ENCODE measurements at places on chromosomes 2 and 18. TPM values are rescaled to one million over a fixed set of nuclear protein-coding genes. Genes with fewer than 3 reads are reported as not detected.

GRCh38 chr18:37975446-37975845, 409.8 kb upstream of the CELF4 start:
- DNase-seq = no peak

The FOXD4L1 gene
- total RNA-seq = not detected

- DNase-seq = no peak
Measured at GRCh38 chr2:98334439-98335078, 11.7 kb upstream of the CNGA3 start.

DNA sequence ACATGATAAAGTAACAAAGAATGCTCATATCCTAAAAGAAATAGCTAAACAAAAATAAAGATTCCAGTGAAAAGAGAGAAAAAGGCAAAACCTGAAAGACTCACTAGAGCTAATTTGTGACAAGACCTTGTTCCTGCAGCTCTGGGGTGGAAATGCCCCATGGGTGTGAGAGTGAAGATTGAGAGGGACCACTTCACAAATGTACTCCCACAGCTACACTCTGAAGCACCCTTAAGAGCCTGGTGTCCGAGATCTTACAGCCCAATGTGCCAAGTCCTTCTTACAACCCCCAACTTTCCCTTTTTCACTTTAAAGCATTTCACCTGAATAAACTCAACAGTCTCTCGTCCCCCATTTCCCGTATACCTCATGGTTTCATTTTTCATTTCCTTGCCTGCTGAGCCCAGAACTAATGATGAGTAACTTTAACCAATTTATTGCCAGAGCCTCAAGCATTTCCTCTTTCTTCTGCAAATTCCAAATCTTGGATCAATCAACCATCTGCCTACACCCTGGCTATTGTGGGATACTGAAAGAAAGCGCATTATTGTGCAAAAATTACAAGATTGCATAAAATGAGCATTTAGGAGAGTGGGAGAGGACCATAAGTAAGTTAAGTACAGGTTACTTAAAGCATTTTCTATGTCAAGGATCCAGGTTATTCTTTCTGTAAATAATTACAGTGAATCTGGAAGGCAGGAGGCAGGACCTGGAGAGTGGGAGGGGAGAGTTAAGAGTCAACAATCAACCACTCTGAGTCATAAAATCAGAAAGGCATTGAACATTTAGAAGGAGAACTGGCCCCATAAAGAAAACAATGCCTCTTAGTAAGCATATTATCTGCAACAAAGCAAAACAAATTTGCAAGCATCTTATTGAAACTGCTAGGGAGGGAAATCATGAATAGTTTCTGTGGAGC, 804.4 kb upstream of the CELF4 start:
- no peak for DNase-seq

The PFN4 gene
- total RNA-seq = 1.0 TPM

DNA sequence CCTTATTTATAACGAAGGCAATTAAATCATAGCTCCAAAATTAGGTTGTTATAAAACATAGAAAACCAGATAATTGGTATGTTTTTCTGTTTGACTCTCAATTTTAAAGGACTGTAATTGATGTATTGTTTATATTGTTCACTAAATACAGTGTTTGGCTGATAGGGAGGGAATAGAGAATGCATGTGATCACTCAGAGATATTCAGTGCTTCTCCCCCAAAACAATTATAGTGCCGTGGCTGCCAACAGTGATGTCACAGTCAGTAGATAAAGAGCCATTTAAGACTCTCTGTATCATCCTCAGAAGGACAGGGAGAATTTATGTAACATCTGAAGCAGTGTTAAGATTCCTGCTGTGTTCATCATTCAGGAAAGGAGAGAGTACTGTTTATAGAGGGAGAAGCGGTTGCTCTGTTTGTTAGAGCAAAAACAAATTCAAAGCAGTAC, 69.6 kb downstream of the PHLPP1 start:
- no peak for DNase-seq

The DSG2 gene
- total RNA-seq = 34.4 TPM

DNA sequence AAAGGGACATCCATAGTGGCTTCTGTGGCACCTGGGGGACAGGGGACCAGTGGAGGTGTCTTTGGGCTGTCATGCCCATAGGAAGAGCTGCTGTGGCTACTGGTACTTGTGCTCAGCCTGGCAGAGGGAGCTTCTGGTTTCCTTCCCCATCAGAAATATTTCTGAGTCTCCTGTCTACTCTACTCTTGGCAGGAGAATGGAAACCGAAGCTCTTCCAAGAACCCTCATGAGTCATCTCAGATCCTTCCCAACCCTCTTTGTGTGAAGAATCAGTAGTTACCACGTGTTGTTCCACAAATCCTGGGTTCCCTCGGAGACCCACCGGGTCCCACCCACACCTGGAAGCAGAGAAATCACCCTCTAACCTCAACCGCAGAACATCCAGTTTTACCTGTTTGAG, 234.9 kb downstream of the FHOD3 start:
- DNase-seq = no peak

GRCh38 chr2:16871411-16871810, 205.8 kb upstream of the CYRIA start:
- no peak for DNase-seq

The TRIM43 gene
- total RNA-seq = not detected

The RTKN gene
- 18.5 TPM for total RNA-seq

DNA sequence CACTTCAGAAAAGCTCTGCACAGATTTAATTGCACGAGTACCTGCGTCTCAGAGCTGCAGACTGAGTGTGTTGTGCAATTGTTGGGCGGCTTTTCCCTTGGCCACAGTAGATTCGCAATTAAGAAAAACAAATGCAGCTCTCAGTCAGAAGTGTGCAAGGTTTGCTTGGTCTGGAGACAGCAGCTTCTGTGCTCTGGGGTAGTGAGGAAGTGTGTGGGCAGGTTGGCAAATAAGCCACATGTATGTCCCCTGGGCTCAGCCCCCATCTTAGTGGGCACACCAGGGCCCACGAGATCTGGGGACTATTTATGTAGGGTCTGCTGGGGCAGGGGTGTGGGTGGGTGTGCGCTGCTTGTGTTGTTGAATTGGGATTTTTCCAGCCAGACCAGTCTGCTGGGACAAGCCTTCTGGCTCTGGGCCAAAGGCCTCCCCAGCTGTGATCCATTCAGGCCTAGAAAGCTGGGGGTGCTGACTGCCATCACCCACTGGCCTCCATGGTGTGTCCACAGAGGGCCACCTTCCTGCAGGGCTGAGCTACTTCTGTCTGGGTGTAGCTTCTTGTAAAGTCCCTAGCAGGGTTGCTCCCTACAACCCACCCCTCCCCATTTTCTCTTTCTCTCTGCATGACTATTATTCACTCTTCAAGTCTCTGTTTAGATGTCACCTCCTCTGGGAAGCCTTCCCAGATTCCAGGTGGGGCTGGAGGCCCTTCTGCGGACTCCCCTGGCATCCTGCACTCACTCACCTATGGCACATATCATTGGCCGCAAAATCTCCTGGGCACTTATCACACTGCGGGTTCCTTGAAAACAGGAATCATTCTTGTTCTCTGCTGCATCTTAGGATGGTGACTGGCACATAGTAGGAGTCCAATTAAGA, 67.8 kb downstream of the ODC1 start:
- DNase-seq = no peak

DNA sequence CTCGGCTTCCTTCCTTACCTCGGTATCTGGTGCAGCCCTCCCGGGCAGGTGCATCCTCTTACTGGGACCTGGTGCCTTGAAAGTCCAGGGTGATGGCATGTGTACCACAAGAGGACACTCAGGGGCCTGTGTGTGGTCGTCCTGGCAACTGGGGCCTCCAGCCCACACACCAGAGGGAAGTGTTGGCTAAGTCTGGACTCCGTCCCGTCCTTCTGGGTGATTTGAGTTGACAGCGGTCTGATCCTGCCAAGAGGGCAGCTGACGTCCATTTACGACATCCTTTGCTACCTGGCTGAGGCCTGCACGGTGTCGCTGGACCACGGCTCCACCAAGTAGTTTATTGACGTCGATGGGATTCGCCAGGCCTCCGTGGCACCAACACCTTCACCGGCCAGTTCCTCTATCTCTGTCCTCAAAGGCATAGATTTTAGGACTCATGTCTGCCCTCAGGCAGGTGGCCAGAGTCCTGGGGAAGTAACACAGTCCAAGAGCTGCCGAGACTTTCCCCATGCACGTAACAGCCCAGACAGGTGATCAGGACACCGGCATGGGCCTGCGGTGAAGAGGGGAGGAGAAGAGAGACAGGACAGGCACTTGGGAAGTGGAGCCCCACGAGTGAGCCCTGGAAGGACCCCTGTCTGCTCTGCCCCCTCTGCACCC, 186.0 kb upstream of the HDAC4 start:
- DNase-seq = no peak

GRCh38 chr2:190996947-190997346, 17.0 kb downstream of the STAT1 start:
- DNase-seq = no peak

The TMEM17 gene
- total RNA-seq = 1.4 TPM

DNA sequence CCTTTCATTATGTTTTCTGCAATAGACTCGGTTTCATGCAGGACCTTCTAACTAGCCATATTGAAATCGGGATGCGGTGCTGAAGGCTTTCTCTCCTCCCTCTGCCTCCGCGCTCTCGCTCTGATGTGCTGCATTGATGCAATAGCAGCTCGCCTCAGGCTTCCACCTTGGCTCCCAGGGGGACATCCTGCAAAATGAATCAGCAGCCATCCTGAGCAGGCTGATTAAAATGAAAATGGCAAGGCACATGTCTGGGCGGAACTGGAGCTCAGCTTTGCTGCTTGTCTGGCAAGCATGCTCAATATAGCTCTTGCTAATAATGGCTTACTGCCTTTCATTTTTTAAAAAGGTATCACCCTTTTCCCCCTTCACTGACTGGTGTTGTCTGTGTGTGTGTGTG, 806 bp upstream of the MYT1L start:
- DNase-seq = no peak

The RNF152 gene
- 10.2 TPM for total RNA-seq

- DNase-seq = no peak
Measured at GRCh38 chr18:44771956-44772917, 91.5 kb downstream of the SETBP1 start.

All from cardiac septum (tissue), 1 donor.